ENCODE measurements at places on chromosomes 5 and 9.
A peak's percentile ranks its signal among the peaks of the same experiment; 100 is the strongest.

DNA sequence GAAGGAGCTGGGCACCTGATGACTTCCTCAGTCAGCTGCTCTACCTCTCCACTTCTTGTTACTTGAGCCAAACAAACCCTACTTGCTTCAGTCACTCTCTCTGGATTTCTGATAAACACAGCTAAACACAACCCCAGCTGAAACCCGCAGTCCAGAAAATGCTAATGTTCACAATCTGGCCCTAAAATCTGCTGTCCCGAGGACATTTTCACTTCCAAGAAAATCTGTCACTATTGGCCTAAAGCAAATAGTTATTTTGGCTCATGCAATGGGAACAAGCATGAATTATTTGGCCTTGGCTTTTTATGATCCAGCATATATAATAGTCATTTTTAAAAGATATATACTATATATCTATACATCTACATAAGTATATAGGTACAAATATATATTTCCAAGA is 19.1 kb downstream of the FAM81B start:
- no peak for DNase-seq

- no peak for DNase-seq
Observed at GRCh38 chr5:142242272-142242671, 82.5 kb downstream of the SPRY4 start.

GRCh38 chr5:103907001-103907400 is 344.4 kb upstream of the NUDT12 start:
- no peak for DNase-seq

- no peak for DNase-seq
Observed at GRCh38 chr9:136324501-136325300, 2.6 kb upstream of the GPSM1 start.

DNA sequence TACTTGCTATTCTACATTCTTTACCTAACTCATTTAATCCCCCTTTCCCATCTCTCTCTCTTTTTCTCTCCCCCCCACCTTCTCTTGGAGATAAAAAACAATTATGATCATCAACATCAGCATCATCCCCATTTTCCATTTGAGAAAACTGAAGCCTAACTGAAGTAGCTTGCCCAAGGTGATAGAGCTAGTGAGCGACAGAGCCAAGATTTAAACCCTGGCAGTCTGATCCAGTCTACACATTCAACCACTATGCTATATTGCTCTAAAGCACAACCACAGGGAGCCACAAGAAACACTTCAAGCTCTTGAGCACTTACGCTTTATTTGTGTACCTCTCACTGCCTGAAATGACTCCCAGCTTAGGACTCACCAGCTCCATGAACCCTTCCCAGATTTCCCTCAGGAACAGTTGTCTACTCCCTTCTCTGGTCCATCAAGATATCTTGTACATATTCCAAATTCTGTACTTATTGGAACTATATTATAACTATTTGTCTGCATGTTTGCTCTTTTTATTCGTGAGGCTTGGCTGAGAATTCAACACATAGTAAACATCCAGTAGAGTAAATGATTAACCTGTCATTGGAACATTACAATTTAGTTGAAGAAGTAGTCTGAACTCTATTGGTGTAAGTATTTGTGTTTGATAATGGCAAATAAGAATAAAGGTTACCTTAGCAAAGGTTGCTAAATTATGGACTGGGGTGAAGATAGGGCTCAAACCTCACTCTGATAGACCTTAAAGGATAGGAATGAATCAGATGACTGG is 164.8 kb downstream of the EFNA5 start:
- no peak for DNase-seq

- DNase-seq, result no peak
Observed at GRCh38 chr9:125536776-125537175, 170.2 kb downstream of the MAPKAP1 start.

- no peak for DNase-seq
Observed at GRCh38 chr5:90834711-90835110, 276.1 kb downstream of the ADGRV1 start.

DNA sequence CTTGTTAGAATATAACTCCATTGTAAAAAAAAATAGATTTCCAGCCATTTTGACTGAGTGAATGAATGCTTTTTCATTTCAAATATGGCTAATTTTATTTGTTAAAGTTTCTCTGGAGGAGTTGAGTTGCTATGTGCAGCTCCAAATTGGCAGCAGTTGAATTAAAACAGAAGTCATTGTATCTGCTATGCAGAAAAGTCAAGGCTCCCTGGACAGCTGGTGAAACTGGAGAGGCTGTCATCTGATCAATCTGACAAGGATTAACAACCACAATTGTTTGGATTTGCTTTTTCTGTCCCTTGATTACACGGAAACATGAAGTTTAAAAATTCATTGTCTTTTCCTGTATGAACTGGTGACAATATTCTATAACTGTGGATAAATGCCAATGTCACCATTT is 713.9 kb downstream of the EFNA5 start:
- no peak for DNase-seq

- no peak for DNase-seq
Observed at GRCh38 chr5:15639288-15639687, 139.3 kb downstream of the FBXL7 start.

DNA sequence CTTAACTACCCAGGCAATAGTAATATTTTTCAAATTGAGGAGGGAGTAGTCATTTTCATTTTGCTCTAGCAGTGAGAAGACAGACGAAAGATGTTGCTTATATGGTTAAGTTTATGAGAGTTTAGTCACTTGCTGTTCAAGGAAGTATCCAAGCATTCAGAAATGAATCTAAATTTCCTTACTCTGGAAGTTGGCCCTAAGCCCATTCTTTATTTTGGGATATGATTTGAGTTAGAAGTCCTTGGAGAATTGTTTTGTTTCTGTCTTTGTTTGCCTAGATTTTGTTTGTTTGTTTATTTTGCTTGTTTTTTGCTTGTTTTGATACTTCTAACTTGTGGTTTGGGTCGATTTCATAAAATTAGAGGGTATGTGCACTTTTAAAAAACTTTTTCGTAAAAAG is 146.4 kb upstream of the FGF10 start:
- DNase-seq, result no peak

DNA sequence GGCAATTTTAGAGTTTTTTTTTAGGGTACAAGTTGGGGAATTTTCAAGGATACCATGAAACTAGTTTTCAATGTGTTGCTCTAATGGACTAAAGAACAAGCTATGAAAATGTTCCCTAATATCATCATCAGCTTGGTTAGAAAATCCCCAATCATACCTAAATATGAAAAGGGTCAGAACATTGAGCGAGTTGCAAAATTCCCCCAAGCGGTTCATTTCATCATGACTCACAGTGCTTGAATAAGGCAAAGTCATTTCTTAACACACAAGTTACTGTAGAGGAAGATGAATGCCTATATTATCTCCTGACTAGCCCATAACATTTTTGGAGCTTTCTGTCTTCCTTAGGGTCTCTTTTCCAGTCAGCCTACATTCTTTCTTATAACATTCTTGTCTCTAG is 62.7 kb downstream of the ST8SIA4 start:
- DNase-seq, result no peak

DNA sequence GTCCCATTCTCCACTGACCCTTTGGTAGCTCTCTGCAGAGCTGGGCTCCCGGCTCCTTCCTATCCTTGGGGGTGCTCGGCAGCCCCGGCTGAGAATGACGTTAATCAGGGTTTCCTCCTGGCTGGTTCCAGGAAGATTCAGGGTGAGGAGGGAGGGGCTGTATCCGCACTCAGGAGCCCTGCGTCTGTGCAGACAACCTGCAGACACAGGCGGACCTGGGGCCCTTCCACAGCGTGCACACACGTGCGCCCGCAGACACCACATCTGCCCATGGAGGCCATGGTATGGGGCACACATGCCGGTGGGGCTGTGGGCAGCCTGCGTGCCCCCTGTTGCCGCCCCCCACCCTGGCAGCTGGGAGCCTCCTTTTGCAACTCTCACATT is 66.6 kb upstream of the RNU6ATAC start:
- DNase-seq, result no peak

GRCh38 chr9:8579661-8580060 is 780.1 kb upstream of the DMAC1 start:
- DNase-seq, result no peak

- DNase-seq, result no peak
Observed at GRCh38 chr9:88824711-88825110, 166.6 kb upstream of the S1PR3 start.

DNA sequence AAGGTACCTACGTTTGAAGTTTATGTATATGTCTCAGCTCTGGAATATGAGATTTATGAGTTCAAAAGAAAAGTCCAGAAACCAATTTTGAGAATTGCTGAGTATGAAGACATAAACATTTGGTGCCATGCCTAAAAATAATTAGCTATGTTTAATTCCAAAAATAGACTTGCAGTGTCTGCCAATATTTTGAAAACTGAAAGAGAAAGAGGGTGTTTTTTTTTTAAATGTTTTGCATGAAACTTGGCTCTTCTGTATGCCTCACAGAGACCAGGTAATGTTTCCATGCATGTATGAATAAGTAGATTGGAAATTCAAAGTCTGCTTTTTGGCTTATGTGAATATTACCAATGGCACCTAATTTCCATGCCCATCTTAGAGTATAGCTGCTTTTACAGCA is 634.4 kb upstream of the C9orf72 start:
- no peak for DNase-seq

- no peak for DNase-seq
Observed at GRCh38 chr9:7058473-7058872, 300.7 kb downstream of the KDM4C start.

- DNase-seq, result no peak
Observed at GRCh38 chr9:20225826-20226225, 396.5 kb downstream of the MLLT3 start.

DNA sequence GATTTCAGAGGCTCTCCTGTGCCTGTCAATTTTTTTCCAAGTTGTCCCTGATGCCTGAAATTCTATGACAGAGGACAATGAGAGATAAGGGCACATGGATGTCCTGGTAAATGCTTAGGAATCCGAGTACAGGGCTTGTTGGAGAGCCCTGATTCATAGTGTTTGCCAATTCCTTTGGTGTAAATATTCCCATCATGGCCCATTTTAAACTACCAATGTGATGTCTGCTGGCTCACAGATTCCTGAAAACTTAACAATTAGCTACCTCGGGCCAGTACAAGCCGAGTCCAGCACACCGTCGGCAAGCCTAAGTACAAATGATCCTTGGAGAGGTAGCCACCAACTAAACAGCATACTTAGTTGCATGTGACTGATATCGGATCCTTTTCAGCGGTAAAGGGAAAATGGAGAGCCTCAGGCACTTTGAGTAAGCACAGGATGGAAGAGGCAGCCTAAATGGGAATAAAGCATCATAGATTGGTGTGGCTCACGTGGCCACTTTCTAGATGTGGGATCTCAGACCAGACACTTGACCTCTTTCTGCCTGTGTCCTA is 3.6 kb downstream of the ITK start:
- DNase-seq, result no peak

DNA sequence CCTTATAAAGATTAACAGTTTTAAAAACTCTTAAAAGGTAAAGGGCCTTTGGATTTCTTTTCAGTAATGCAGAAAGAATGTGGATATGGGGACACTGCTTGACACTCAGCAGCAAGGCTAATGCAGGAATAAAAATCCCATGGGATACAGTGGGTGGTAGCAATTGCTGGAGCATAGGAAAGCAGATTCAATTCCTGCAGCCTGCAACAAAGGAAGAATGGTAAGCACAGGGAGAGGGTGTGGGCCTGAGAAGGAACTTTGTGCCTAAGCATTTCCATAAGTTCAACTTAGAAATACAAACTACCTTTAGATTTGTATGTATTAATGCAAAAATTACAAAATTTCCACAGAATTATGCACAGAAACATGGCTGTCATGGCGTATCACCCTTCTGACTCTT is 65.8 kb upstream of the CDK5RAP2 start:
- DNase-seq, result peak; percentile 6

DNA sequence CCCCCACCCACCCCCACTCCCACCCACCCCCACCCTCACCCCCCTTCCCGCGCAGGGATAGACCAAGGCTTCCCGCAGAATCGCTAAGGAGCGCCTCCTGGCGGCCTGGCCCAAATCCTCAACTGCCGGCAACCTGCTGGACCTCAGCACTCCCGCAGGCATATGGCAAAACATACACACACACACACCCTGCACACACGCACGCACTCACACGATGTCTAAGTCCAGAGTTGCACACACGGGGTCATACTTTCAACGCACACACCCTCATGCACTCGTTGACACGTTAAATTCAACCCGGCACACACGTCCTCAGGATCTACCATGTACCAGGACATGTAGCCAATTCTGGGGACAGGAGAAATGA is 1.7 kb downstream of the CPLX2 start:
- DNase-seq, result no peak

- DNase-seq, result no peak
Observed at GRCh38 chr5:89098199-89098756, 215.3 kb upstream of the MEF2C start.

DNA sequence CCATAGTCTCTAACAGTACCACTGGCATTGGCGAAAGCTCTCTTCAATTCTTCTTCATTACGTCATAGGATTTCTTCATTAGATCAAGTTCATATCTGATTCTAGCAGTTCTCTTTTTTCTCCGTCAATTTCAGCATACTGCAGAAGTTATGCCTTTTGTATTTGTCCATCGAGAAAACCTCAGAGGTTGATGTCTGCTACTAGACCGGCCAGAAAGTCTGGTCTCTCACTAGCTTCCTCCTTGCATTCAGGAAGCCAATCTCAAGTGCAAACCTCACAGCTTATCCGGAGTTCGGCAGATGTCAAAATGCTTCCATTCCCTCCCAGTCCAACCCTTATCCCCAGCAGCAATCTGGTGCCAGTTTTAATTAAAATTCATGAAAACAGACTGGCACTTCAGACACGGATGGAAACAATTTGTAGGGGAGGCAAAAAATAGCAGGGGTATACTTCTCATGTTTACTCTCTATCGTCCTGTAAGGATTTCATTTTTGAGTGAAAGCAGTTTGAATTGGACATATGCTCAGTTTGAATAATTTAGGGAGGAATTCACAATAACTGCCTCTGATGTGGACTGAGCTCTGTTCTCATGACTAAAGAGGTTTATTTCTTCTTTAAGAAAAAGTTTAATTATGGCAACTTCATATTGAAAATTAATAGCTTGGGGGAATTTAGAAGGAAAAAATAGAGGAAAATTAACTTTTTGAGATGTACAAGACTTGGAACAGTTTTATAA is 56.4 kb upstream of the TMC1 start:
- no peak for DNase-seq

GRCh38 chr9:126301985-126302603 is 24.5 kb upstream of the MVB12B start:
- DNase-seq, result peak; percentile 63

DNA sequence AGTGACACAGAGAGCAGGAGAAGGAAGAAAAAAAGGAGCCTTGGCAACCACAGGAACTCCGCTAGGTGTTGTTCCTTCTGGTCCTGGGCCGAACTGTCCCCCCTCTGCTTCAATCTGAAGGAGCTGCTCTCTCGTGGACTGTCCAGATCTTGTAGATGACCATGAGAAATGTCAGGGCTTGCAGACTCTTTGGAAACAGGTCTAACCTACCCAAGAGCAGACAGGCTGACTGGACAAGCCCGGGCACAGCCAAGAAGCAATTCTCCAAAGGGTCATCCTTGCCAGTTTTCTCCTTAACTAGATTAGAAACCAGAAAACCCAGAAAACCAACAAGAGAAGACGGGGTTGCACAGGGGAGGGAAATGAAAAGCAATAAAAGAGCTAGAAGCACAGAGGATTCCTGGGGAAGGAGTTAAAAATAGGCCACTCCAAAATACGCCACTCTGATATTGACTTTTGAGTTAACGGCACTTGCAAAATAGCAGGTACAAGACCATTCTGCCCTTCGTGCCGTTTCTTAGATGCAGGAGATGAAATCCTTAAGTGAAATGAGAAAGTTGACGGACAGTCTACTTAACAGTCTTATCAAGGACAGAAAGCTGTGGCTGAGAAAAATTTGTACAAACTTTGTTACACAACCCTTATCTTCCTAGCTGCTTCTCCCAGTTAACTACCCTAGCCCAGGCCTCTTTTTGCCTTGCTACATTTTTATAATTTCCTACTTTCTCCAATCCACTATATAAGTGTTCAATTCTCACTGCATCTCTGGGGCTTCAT is 5.8 kb downstream of the GCNT4 start:
- no peak for DNase-seq

Data from NT2/D1 (cell line).